Activated naive CD4-positive, alpha-beta T cell (primary cell): ENCODE measurements at places on chromosomes 13 and 19.

GRCh38 chr13:48393698-48394085, 19.2 kb downstream of the LPAR6 start:
- no peak for DNase-seq

- DNase-seq = no peak
These were observed 7.3 kb upstream of the CYP2A7 start for GRCh38 chr19:40889366-40889765.

- no peak for DNase-seq
These were observed 7.7 kb upstream of the MISP start for GRCh38 chr19:743168-743687.

- no peak for DNase-seq
These were observed 904.8 kb upstream of the PCDH20 start for GRCh38 chr13:62320129-62321108.

DNA sequence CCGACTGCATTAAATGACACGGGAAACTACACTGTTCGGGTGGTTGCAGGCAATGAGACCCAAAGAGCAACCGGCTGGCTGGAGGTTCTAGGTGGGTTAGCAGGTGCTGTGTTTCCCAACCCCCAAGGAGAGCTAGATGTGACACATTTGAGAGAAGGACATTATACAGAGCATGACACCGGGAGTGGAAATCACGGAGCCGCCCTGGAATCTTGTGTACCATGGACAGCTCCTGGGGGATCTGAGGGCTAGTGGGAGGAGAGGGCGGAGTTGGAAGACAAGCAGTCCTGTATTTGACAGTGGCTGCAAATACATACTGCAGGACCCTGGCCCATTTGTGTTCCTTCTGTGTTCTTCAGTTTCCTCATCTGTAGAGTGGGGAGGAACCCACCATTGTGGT, 2.3 kb downstream of the CEACAM18 start:
- DNase-seq = no peak

- no peak for DNase-seq
These were observed 5.9 kb downstream of the ZSCAN5B start for GRCh38 chr19:56191711-56192110.

- no peak for DNase-seq
These were observed 156.0 kb downstream of the KCTD12 start for GRCh38 chr13:76730220-76730619.

DNA sequence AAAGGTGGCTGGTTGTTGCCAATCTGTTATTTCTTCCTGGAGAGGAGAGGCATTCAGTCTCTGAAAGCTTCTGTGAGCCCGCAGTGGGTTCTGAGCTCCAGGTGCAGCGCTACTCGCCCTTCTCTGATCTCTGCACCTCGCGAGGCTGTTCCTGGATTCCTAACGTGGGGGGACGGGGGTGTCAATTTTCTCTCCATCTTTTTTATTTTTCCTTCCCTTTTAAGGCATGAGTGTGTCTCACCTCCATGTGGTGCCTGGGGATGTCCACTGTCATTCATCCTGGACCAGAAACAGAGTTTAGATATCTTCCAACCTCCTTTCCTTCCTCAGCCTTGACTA, 626 bp downstream of the ZNF233 start:
- DNase-seq = no peak

- no peak for DNase-seq
These were observed 809 bp downstream of the MISP start for GRCh38 chr19:751501-752341.

GRCh38 chr19:45816236-45817009, 1.3 kb upstream of the RSPH6A start:
- DNase-seq = no peak

GRCh38 chr19:39052846-39053245, 20.5 kb upstream of the FBXO27 start:
- no peak for DNase-seq

DNA sequence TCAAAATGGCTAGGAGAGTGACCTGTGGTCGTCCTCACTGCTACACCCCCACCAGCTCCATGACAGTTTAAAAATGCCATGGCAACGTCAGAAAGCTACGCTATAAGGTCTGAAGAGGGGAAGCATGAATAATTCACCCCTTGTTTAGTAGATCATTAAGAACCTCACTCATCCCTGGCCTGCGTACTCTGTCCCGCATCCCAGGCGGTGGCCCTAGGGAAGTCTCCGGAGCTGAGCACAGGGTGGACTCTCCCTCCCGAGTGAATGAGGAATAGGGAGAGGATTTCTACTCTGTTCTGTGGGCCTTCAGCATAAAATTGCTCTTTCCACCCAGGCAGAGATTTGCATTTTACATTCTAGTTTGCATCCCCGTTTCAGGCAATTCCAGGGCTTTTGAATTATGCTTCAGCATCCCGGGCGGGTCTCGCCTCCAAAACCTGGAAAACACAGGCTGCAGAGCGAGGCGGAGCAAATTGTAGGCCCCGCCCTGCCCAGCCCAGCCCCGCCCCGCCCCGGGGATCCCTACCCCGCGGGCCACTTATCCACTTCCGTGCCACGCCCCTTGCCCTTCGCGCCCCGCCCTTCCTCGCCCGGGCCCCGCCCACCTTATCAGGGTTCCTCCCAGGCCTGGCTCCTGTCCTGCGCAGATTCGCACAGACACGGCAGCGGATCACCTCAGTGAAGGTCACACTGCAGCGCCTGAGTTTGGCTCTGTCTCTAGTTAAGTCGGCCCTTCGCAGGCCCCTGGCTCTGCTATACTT, 7.5 kb upstream of the ZNF525 start:
- DNase-seq = no peak

GRCh38 chr19:29781386-29782259, 30.2 kb upstream of the CCNE1 start:
- DNase-seq = no peak

- DNase-seq = no peak
These were observed 29.2 kb upstream of the PEPD start for GRCh38 chr19:33550768-33551167.

DNA sequence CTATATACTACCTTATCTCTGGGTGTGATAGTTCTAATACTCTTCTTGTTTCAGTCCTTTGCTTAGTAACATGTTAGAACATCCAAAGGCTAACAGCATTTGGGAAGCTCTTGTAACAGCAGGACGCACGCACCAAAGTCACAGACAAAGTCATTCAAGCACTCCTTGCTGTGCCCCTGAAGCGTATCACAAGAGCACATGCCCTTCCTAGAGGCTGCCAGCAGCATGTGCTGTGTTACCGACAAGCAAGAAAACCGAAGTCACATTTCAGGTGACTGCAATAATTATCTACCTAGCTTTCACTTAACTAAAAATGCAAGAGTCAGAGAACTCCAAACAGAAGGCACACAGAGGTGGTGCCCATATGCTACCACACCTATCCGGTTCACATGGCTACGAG, 194.1 kb downstream of the KLF12 start:
- no peak for DNase-seq

DNA sequence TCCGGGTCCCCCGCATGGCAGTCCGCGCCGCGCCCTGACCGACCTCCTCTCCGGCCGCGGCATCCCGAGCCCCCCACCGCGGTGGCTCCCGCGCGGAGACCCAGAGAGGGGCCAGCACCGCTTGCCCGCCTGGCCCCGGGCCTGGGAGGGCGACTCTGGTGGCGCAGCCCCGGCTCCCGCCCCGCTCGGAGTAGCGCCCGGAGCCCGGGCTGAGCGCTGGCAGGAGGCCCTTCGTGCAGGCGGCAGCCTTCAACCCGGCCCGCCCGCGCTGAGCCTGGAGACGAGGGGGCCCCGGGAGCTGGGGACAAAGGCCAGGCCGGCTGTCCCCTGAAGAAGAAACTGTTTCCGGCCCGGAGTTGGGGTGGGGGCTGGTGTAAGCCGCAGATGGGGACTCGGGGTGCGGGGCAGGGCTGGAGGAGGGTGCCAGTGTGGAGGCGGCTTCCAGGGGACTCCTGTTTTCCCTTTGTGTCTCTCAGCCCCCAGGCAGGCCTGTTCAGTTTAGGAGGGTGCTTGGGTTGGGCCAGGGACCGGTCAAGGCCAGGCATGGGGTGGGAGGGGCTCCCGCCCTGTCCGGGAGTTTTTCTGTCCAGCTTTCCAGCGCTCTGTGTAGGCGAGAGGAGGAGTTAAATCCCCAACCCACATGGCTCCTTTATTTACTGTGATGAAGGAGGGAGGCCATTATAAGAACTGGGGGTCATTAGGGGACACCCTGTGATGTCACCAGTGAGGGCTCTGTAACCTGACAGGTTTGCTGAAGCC, 935 bp downstream of the LRP3 start:
- no peak for DNase-seq

DNA sequence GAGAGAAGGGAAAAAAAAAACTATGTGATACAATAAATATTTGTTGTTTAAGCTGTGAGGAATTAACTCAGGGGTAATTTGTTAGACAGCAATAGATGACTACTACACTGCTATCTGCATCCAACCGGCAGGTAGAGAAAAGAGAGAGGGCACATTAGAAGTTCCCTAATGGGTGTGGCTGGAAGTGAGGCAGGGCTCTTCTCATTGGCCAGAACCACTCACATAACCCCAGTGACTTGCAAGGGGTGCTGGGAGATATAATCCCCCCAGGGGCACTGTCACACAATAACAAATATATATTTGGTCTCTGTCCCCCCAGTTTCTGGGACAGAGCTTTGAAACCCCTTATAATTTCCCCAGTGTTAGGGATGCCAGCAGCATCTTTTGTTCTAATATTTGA, 24.3 kb downstream of the FGF21 start:
- DNase-seq = no peak

GRCh38 chr13:48265217-48265815, 32.3 kb downstream of the ITM2B start:
- DNase-seq = no peak

DNA sequence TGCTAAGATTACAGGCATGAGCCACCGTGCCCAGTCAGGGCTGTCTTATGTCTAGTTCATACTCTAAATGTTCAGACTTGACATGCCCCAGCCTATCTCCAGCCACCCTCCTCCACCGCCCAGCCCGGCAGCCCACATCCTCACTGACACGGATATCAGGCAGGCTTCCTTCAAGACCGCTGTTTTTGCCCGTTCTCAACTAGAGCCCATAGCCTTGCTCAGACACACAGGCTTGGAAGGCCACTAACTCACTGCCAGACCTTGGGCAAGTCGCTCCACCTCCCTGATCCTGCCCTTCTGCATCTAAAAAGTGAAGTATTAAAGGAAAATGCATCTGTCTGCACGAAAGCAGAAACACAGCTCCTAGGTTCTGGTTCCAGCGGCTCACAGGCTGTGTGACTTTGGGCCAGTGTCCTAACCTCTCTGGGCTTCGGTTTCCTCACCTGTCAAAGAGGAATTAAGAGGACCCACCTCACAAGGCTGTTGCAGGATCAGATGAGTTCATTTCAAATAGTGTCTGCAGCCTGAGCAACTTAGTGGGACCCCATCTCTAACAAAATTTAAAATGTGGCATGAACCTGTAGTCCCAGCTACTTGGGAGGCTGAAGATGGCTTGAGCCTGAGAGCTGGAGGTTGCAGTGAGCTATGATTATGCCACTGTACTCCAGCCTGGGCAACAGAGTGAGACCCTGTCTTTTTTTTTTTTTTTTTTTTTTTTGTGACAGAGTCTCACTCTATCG, 14.5 kb upstream of the CERS4 start:
- DNase-seq = no peak

GRCh38 chr19:41299046-41299754, 10.8 kb upstream of the CCDC97 start:
- no peak for DNase-seq

DNA sequence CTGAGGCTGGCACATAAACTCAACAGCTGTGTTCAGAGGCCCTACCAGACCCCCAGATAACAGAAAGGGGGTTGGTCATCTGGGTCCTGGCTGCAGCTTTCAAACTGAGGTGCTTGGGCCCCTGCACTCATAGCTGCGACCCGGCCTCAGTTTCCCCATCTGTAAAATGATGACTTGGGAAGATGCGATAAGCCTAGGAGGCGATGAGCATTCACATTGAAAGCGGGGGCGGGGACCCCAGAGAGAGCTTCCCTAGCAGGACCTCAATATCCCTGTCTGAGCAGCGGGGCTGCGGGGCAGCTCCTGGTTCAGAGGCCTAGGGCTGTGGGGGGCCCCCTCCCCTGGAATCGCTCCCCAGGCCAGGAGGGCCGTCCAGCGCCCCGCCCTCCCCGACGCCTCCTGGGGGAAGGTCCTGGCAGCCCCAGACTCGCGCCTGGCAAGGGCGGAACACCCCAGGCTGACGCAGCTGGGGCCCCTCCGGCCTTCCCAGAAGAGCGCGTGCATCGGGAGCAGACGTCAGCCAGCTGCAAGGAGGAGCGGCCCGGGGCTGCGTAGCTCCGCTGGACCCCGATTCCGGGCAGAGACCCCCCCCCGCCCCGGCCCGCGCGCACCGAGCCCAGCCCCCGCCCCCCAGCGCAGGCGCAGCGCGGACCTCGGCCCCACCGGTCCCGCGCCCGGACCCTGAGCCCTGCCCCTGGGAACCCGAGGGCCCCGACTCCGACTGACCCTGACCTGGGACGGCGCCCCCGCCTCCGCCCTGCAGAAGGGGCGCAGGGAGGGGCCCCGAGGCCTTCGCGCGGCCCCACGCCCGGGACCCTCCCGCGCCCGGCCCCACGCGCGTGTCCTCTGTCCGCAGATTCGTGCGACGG, 3.5 kb downstream of the FSTL3 start:
- DNase-seq = peak; percentile 35

- DNase-seq = no peak
These were observed 19.6 kb downstream of the FUZ start for GRCh38 chr19:49793561-49793840.

- DNase-seq = no peak
These were observed 397.8 kb downstream of the FGF14 start for GRCh38 chr13:102003848-102004570.

DNA sequence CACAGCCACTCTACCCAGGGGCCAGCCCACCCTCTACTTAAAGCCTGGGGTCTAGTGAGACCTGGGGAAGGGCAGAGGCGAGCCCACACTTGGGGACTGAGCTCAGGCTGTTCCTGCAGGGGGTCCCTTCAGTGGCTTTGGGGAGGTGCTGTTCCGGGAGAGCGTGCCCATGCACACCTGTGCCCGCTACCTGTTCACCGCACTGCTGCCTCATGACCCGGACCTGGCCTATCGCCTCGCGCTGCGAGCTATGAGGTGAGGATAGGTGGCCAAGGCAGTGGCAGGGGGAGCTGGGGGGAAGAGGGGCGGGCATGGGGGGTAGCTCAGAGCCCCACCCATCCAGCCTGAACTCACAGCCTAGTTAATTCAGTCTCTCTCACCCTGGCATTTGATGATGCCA, 24.0 kb downstream of the ZSWIM4 start:
- no peak for DNase-seq
